Retinal pigment epithelial cell (primary cell): ENCODE measurements at places on chromosomes 11 and 22.

- no peak for DNase-seq
These were observed 32.2 kb upstream of the AQP11 start for GRCh38 chr11:77557553-77557952.

GRCh38 chr11:12516387-12517105 is 139.2 kb downstream of the PARVA start:
- no peak for DNase-seq

DNA sequence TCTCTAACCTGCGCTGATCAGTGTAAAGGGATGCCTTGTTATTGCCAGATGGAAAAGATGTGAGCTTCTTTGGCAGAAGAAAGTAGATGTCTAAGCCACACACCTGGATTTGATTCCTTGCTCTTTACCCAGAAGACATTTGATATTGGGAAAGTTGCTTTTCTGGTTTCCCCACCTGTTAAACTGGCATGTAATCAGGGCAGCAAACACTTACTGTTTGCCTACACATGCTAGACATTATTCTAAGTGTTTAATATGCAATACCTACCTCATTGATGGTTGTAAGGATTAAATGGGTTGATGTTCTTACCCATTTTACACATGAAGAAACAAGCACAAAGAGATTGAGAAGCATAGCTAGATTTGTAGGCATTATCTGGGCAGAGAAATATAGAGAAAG is 16.6 kb downstream of the ASRGL1 start:
- no peak for DNase-seq

GRCh38 chr22:36884349-36885158 is 23.7 kb downstream of the NCF4 start:
- DNase-seq = no peak

DNA sequence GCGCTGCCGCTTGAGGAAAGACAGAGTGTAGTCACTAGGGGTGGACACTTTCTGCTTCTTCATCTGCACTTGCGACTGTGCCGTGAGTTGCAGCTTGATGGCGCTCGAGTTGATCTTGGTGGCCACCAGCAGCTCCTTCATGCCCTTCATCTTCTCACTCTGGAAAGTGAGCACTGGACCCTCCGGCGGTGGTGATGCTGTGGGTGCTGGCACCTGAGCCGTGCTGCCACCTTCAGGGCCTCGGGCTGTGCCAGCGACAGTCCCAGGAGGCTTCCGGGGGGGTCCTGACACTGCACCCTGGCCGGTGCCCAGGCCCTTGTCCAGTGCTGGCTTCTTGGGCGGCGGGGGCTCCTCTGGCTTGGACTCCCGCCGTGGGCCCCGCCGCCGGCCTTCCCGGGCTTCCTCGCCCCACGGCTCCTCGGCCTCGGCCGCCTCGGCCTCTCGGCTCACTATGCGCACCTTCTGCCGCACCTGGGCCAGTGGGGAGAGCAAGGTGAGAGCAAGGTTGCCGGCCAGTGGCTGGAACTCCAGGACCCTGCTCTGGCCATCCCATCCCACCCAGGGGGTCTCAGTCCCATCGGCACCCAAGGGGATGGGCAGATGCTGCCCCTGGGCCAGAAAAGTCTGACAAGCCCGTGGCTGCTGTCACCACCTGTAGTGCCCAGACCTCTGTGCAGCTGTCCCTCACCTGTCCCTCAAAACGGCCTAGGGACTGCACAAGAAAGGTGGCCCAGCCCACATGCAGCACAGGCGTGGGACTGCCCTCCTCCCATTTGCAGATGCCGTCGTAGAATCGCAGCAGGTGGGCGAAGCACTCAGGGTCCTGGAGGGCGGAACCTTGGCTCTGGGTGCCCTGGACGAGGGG is 1.6 kb upstream of the MAP4K2 start:
- no peak for DNase-seq

GRCh38 chr11:59754494-59754858 is 700 bp upstream of the STX3 start:
- DNase-seq = no peak

- no peak for DNase-seq
These were observed 30.5 kb upstream of the CYP2D6 start for GRCh38 chr22:42160830-42161696.

GRCh38 chr11:41459465-41460401 is at the start of gene LRRC4C:
TSS of gene LRRC4C (minus strand) at chr11:41459652.
- no peak for DNase-seq

DNA sequence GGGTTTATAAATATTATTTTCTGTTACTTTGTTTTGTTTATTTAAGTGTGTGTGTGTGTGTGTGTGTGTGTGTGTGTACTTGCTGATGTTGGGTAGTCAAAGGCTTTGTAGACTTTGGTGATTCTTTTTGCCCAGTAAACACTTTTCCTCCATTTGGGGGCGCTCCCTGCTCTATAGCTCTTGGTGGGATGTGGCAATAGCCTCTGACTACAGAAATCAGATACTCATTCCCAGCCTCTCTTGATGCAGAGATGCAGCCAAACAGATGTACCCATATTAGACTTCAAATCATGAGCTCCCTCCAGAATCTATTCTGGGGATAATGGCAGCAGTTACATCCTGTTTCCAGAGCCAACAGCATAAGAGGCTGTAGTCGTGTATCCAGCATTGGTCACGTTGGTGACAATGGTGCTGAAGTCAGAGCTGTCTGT is 33.4 kb upstream of the APOL5 start:
- DNase-seq = no peak

GRCh38 chr11:77374611-77375031 is 73.1 kb upstream of the GDPD4 start:
- DNase-seq = no peak

- no peak for DNase-seq
These were observed 645.6 kb upstream of the LUZP2 start for GRCh38 chr11:23851216-23851615.

DNA sequence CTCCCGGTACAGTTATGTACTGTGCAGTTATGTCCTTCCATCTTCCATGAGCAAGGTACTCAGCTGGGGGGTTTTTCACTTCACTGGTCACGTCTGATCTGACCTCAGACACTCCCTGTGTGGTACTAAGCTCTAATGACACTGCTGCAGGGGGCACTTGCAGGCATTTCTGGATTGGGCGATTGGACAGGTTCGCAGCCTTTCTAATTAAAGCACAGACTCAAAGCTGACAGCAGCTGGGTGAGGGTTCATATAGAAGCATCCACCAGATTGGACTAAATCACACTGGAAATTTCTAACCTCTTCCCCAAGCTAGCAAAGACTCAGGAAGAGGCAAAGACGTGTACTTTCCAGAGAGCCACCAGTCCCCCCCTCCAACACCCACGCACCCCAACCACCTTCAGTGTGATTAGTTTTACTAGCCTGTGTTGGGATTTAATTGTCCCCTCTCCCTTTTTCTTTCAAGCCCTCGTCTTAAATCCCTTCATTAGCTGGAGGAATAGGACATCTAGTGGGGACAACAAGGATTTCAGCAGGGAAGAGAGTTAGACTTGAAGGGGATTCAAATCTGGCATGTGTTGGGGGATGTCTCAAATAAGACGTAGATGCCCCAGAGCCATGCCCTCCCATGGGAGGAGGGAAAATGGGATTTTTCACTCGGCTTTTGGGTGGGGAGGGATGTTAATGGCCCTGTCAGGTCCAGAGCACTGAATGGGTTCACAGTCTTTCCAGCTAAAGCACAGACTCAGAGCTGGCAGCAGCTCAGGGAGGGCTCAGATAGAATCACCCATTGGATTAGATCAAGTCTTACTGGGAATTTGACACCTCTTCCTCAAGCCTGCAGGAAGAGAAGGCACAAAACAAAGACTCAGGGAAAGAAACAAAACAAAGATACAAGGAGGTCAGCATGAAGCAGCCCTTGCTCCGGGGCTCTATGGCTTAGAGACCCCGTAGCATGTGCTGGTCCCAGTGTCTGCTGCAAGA is 10.9 kb downstream of the INS start:
- no peak for DNase-seq

GRCh38 chr11:134543241-134543640 is 131.2 kb upstream of the B3GAT1 start:
- no peak for DNase-seq

- no peak for DNase-seq
These were observed at the start of gene CNIH2 for GRCh38 chr11:66277471-66278362. TSS of gene CNIH2 (plus strand) at chr11:66278175. CDS start at chr11:66278457, 282 bp downstream.

DNA sequence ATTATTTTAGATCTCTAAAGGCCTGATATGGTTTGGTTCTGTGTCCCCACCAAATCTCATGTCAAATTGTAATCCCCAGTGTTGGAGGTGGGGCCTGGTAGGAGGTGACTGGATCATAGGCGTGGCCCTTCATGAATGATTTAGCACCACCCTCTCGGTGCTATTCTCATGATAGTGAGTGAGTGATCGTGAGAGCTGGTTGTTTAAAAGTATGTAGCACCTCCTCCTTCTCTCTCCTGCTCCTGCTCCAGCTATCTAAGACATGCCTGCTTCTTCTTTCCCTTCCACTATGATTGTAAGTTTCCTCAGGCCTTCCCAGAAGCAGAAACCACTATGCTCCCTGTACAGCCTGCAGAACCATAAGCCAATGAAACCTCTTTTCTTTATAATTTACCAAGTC is 114.1 kb downstream of the SERGEF start:
- no peak for DNase-seq

DNA sequence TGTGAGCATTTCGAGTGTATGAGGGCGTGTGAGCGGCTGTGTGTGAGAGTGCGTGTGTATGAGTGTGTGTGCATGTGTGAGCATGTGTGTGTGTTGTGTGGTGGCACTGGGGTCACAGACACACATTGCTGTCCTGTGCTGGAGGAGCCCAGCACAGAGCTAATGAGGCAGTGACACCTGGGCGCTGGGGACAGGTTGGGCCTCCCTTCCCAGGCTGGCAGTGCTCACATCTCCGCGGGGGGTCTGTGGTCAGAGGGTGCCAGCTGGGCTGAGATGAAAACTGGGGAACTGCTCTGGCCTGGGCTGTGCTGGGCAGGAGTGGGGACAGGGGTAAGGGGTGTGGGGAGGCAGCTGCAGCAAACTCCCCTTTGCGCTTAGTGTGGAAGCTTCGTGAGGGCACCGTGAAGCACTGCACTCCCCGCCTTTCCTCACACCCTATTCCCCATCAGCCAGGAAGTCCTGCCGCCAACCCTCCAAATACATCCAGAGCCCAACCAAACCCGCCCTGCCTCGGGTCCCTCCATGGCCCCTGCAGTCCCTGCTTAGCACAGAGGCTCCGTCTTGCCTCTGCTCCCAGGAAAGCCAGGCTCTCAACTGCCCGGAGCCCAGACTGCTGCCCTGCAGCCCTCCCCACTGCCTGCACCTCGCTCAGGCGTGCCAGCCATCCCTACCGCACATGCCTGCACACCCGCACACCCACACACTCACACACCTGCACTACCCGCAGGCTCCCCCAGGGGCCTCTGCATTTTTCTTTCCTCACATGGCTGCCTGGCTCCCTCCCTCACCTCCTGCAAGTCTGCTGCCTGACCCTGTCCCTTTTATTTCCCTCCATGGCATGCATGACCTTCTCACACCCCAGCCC is 62.0 kb upstream of the THY1 start:
- no peak for DNase-seq

DNA sequence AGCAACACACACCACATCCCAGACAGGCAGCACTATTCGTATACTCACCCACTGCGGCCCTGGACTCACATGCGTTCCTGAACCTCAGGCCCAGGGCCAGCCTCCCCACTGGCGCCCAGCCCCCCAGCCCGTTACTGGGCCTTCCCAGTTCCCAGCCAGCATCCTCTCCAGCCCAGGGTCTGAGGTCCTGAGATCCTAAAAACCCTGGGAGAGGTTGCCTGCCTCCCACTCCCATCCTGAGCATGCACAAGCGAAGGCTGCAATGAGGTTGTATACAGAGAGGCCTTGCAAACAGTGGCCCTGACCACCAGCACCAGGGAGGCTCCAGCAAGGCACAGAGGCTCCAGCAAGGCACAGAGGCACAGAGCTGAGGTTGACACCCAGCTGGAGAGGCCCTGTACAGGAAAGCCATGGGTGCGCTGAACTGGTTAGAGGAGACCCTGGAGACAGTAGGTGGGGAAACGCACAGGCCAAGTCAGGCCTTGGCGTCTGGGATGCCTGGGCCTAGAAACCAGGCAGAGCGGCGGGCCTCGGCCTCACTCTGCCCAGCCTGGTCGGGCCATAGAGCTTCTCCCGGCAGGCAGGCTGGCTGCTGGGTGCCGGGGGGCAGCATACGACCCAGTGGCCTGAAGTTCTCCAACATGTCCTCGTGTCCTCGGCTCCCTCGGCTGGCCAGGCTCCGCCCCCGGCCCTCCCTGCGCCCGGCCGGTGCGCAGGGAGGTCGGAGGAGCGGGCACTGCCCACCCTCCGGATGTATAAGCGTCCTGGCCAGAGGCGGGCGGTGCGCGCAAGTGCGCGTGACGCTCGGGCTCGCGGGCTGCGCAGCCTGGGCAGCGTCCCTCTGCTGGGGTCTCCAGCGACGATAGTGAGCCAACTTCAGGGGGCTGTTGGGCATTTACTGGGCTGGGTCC is 2.3 kb upstream of the TBX1 start:
- DNase-seq = no peak

DNA sequence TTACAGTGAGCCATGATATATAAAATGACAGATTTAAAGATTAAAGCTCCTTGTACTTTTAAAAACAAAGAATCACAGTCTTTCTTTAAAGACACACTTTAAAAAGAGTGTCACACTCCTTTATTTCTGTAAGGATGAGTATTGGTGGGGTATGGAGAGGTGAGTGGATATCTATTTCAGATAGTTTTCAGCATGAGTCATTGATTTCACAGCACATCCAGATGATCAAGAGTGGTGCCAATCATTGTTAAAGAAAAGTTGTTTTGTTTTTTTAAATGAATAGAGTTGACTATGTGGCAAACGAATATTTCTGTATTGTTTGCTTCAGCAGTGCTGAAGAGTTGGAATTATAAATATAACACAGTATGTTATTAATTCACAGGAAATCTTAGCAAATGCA is 52.5 kb downstream of the FAR1 start:
- DNase-seq = no peak
